Amniotic stem cell (primary cell): ENCODE measurements at places on chromosomes 7 and 10.

DNA sequence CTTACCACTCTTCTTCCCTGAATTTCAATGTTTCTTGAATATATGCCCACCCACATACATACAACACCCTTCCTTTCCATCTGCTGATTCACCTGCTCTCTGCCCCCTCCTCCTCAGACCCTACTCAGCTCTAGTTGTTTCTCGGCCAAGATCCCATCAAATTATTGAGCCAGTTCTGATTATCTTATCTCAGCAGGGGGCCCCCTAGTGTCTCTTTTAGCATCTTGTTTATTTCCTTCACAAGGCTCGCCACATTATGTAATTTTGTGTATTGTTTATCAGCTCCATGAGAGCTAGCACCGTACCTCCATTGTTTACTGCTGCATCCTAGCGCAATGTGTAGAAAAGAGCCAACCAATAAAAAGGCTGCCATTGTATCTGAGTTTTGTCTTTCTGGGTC, 71.9 kb downstream of the FAM13C start:
- no peak for DNase-seq

DNA sequence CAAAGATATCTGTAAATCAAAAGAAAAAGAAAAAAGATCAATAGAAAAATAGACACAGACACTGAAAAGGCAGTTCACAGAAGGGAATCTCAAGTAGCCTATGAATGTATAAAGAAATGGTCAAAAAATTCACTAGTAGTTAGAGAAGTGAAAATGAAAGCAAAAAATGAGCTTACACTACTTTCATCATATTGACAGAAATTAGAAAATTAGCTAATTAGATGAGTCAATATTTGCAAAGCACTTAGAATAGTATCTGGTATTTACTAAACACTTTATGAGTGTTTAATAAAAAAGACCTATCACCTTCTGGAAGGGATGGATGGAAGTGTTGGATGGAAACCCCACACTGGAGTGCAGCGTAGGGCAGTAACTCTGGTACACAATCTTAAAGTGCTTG, 1.7 kb upstream of the CFAP58 start:
- no peak for DNase-seq

GRCh38 chr10:69248117-69248730, 28.1 kb downstream of the HKDC1 start:
- DNase-seq = no peak

DNA sequence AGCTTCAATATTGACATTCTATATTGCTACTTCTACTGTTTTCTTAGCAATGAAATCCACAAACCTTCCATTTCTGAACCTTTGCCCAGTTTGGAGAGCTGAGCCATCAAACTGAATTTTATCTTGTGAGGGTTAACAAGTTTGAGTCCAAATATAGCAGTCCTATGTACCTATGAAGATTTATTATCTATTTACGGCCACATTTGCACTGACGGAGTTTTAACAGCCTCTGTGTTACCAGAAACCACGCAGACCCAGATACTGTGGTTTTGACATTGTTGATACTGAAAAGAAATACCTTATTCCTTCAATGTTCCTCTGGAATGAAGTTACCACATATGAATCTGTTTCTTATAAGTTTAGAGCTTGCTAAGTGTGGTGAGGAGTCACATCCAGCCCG, 172.6 kb downstream of the FGFR2 start:
- no peak for DNase-seq

DNA sequence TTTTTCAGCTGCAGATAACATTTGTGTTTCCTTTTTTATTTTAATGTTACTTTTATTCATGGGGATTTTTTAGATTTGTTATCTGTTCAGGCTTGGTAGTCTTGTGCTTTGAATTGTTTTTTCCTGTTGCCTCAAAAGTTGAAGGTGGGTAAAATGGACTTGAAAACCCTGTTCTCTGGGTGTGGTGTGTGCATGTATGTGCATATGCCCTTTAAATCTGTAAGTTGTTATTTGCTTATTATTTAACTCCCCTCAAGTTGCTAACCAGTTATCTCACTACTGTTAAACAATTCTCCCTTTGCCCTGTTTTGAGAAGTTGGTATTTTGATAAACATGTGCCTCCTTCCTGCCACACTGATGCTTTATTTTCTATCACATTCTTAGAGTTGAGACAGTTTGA, 30.6 kb downstream of the TSPAN14 start:
- no peak for DNase-seq

- DNase-seq = no peak
Measured at GRCh38 chr7:150754951-150755350, 17.7 kb downstream of the GIMAP5 start.

DNA sequence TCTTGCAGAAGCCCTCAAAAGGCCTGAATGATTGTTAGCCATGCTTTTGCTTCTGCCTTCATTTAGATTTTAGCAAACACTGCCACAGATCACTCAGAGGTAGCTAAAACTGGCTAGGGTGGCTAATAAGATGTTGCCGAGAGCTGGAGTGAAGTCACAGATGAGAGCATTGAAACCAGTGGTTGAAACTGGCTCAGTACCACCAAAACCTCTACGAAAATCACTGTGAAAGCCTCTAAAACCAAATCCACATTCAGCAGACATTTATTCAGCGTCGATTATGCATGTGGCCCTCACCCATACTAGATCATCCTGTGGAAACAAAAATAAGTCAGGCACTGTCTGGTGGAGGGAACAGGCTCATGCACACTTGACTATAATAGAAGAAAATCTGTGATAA, 50.8 kb downstream of the PIK3CG start:
- DNase-seq = no peak

DNA sequence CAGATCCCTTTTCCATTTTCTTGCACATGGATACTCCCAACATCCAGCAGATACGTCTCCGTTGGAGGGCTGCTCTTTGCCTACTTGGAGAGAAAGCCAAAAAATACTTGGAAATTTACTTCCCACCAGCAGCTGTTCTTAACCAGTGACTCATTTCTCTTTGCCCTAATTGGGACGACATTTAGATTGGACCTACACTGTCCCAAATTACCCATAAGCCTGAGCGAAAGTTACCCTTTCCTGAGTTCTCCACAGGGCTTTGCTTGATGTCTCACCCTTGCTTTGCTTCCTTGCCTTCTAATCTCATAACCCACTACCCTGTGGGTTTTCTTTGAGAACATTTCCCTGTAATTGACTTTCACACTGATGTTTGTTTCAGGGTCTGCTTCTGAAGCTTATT, 48.1 kb downstream of the SAMD8 start:
- DNase-seq = no peak

DNA sequence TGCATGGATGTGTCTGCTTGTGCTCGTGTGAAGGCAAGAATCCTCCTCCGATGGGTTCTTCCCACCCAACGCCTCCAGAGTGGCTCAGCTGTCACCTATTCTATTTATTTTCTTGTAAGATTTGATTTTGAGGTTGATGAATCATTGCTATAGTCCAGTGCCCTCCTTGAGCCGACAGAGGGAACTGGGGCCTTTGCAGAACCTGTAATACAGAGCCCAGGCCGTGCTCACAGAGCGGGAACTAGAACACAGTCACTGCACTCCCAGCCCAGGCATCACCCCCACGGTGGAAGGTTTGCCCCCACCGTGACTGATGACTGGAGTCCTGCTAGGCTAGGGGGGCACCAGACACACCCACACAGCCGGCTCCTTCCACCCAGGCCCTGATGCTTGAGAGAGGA, 2.0 kb downstream of the RARRES2 start:
- no peak for DNase-seq

DNA sequence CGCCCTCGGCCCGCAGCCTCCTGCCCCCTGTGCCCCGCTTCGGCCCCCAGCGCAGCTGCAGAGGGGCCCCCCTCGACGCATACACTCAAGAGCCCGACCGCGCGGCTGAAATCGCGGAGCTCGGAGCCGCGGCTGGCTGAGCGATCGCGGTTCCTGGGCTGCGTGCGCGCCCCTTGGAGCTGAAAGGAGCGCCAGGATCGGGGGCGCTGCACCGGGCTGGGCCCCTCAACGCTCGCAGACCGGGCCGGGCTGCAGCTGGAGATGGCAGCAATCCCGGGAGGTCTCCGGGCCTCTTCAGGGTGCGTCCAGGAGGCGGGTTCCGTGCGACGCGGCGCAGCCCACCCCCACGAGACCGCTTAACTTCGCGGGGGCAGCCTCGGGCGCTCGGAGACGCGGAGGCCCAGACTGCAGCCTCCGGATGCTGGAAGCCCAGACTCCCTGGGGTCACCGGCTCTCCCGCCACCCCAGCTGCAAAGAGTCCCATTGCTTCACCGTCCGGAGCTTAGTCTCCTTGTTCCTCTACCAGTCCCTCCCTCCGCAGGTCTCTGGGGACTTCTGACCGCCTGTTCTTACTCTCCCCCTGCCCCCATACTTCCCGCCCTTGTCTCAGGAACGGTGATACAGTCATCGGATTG, 73.0 kb upstream of the LRRC4 start:
- DNase-seq = no peak

- peak; percentile 86 for DNase-seq
Measured at GRCh38 chr10:106705681-106706100, 458.8 kb downstream of the SORCS1 start.

DNA sequence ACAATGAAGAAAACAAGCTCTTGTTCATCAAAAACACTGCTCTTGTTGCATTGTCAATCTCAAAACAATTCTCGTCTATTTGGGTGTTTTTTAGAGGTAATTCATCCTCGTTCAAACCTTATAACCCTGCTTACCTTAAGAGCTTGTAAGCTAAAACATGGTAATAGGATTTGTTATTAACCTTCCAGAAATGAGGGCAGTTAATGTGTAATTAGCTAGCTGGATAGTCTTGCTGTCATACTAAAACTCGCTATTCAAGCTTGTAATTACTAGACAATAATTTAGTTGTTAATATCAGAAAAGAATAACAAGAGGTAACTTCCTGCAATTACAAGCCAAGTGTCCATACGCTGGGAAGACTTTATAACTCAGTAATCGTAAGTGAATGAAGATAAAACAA, 101.6 kb downstream of the UBE2H start:
- no peak for DNase-seq

GRCh38 chr7:11847336-11847735, 15.3 kb upstream of the THSD7A start:
- DNase-seq = no peak

GRCh38 chr7:36563706-36564327, 160.5 kb downstream of the AOAH start:
- no peak for DNase-seq

DNA sequence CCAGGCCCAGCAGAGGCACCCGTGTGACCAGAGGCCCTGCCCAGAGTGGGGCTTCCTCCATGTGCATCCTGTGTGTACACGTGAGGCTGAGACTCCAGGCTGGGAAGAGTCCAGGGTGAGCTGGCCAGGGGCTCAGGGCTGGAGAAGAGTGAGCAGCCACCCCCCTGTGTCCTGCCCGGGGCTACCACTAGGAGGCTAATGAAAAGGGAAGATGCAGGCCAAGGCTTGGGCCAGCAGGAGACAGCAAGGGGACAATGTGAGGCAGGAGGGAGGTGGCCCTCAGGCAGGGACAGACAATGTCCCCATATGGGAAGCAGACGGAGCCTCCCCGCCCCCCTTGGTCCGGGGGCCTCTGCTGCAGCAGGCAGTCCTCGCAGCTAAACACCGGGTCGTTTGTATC, 102.0 kb downstream of the HIF1AN start:
- no peak for DNase-seq

GRCh38 chr7:135333946-135334345, 100.3 kb downstream of the STRA8 start:
- no peak for DNase-seq

DNA sequence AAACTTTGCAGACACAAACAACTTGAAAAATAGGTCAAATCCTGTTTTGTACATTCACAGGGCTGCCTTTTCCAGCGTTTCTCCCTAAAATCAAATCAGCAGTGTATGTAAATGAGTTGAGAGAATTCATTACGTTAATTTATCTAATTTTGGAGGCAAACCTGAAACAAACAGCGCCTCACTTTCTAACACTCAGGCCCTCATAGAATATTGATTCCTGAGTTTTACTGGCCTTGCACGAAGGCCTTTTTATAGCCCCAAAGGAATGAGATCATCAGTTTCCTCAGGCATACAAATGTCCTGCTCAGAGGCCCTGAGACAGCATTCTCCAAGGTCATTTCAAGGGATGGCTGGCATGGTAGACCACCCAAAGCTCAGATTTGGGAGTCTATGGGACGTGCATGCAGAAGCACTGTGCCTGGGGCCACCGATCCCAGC, 131.7 kb upstream of the CHST15 start:
- no peak for DNase-seq

DNA sequence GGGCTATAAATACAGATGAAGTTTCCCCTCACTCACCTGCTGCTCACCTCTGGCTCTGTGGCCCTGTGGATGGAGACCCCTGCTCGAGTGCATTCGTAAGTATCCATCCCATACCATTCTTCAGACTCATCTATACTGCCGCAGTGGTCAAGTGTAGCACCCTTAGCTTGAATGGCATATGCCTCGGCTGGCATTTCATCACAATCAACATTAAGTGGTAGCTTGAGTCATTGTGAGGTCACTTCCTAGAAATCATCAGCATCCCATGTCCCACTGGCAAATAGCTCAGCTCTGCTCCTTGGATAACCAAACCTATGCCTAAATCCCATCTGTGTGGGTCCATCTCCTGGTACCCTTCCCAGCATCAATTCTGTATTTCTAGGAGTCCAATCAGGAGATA, 38.2 kb downstream of the MDH2 start:
- DNase-seq = no peak

- no peak for DNase-seq
Measured at GRCh38 chr7:77368974-77369373, 47.2 kb downstream of the GSAP start.

- no peak for DNase-seq
Measured at GRCh38 chr7:80139236-80139635, 4.6 kb downstream of the GNAI1 start.
